Right ventricle myocardium superior (tissue), 1 donor: ENCODE measurements at places on chromosomes 3 and 15.

GRCh38 chr15:73685981-73686380 lies 1.8 kb downstream of the CD276 start:
- DNase-seq = no peak

DNA sequence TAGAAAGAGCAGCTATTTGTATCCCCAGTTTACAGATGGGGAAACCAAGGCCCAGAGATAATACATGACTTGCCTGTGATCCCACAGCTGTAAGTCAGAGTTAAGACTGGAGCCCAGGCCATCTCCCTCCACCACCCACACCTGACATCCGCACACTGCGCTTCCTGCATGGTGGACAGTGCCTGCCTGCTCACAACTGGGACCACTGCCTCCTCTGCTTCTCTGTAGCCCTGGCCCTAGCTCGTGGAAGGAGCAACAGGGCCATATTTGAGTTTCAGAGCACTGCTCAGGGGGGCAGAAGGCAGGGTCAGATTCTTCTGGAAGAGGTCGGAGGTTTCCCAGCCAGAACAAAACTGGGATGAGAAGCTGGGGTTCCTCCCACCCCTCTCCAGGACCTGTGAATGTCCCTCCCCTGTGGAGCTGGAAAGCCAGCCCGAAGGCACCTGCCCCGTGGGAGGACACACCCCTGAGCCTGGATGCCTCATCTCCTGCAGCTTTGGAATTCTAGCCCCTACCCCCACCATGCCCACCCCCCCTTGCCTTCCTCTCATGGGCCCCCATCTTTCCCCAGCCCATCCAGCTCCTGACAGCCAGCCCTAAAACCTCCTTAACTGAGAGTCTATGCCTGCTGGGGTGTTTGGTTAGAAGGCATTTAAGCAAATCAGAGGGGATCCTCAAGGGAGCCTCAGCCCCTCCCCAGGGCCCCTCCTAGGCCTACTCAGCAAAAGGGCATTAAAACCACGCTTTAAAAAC lies 100.1 kb downstream of the TPRA1 start:
- no peak for DNase-seq

GRCh38 chr3:3038201-3038991 lies 71.8 kb downstream of the IL5RA start:
- DNase-seq = no peak

DNA sequence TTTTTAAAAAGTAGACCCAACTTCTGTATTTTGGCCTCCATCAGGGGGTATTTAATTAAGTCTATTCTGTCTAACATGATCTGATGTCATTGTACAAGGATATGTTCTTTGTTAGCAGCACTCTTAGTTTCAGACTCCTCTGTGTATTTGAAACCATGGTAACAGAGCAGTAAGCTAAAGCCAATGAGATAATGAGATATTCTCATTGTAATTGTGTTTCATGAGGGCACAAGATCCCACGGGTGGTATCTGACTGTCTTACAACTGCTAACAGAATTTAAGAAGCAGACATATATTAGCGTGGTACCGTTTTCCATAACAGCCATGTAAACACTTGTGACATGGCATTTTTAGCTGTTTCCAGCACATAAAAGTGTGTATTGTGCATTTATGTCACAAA lies 251.2 kb upstream of the VEPH1 start:
- no peak for DNase-seq

DNA sequence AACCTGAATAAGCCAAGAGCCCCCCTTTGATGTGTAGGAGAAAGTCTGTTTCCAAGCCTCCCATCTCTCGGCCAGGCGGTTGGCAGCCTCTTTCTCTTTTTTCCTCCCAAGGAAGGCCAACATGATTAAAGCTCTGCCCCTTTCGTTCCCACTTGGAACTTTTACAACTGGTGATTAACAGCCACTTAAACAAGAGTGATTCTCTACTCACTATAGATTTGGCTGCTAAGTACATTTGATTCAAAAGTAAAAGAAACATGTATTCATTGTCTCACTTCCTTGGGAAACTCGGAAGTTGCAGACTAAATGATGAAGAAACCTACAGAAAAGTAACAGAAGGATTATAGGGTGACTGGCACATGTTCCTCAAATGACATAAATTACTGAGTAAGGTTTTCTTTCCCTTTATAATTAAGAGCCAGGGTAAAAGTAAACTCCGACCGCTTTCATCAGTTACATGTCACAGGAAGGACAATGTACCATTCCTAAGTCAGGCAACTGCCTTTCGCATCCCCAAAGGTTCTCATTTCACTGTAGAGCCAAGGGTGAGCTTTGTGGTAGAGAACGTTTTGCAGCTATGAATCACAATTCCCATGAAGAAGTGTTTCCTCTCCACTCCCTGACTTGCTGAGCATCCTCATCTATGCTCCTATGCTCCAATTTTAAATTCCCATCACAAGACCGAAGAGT lies 72.7 kb downstream of the MB21D2 start:
- no peak for DNase-seq

DNA sequence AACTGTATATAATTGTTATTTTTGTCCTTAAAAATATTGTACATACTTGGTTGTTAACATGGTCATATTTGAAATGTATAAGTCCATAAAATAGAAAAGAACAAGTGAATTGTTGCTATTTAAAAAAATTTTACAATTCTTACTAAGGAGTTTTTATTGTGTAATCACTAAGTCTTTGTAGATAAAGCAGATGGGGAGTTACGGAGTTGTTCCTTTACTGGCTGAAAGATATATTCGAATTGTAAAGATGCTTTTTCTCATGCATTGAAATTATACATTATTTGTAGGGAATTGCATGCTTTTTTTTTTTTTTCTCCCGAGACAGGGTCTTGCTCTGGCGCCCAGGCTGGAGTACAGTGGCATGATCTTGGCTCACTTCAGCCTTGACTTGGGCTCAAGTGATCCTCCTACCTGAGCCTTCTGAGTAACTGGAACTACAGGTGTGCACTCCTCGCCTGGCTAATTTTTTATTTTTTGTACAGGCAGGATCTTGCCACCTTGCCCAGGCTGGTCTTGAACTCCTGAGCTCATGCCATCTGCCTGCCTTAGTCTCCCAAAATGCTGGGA lies 10.7 kb downstream of the NFKBIZ start:
- no peak for DNase-seq

DNA sequence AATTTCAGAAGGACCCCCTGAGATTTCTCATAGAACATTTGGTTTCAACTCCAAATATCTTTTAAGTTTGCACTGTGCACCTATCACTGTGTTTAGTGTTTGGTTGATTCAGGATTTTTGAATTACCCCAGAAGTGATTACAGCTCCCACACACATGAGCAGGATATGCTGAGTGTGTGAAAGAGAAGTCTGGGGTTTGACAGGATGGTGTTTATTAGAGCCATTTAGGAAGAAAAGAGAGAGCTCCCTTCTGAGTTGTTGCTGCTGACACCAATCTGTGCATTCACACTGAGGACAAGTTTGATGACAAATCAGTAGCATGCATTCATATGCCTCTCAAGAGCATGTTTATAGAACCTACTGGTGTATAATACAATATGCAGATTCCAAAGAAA lies 118.1 kb downstream of the RPL22L1 start:
- DNase-seq = no peak

- no peak for DNase-seq
Measured at GRCh38 chr3:133833880-133834620, 28.4 kb downstream of the SRPRB start.

DNA sequence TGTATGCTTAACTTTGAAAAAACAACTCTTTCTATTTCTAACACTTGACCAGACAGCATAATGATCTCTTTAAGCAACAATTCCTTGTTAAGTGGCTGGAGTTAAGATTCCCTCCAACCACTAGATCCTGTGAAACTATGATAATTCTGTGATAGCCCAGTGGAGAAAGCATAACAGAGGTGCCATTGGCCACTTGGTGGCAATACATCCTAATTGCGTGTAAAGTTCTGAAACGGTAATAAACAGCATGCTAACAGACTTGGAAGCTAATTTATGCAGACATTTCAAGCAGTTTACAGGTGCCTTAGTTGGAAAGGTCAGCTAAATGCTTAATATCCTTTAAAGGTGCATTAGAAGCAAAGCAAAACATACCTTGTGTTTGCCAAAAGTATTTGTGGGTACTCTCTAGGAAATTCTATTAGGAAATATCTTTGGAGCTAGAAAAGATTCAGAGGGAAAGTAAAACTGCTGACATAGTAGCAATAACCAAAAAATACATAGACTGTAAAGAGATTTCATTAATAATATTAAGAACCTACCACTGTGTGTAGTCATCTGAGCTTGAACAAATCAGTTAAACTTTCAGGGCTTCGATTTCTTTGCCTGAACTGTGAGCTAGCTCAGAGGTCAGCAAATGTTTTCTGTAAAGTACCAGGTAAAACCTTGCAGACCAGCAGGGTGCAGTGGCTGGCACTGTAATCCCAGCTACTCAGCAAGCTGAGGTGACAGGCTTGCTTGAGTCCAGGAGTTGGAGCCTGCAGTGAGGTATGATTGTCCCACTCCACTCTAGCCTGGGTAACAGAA lies 19.0 kb upstream of the CSTA start:
- DNase-seq = no peak

GRCh38 chr3:155026999-155027591 lies 53.0 kb upstream of the MME start:
- no peak for DNase-seq

DNA sequence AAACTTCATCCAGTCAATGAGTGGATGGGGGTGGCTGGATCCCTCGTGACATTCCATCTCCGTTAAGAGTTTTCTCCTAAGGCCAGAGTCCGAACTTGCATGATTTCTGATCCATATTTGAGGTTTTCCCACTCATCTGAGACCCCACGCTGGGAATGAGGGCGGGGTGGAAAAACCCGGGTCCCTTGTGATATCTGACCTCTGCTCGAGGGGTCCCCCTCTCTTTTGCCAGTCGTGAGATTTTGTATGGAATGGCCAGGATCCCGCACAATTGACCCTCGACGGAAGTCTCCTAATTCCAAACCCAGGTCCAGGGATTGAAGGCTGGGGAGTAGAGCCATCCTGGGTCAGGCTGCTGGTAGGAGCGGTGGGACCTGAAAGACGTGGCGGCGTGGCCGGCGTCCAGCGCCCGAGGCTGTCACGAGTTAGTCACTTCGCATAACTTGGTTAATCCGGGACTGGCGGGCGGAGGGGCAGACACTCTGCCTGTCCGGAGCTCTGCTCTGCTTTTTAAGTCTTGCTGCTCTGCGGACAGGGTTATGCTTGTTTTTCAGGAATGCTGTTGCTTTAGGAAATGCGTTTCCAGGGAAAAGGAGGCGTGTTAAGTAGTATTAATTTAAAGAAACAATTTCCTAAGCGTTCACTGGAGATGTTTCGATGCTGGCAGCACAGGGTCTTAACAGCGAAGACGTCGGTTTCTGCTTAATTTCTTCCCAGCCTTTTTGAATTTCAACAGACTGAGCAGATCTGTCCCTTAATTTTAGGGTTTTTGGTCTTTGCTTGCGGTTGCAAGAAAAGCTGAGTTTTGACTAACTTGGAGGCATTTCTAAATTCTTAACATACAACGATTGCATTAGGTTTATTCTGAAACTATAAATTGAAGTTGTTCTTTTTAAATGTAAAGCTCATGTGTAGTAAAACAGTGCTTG lies 69.7 kb upstream of the LRRFIP2 start:
- DNase-seq = peak; percentile 90

GRCh38 chr15:74159773-74160172 lies 13.7 kb upstream of the ISLR start:
- DNase-seq = no peak

GRCh38 chr3:66401675-66402491 lies 98.9 kb downstream of the LRIG1 start:
- DNase-seq = peak; percentile 20

DNA sequence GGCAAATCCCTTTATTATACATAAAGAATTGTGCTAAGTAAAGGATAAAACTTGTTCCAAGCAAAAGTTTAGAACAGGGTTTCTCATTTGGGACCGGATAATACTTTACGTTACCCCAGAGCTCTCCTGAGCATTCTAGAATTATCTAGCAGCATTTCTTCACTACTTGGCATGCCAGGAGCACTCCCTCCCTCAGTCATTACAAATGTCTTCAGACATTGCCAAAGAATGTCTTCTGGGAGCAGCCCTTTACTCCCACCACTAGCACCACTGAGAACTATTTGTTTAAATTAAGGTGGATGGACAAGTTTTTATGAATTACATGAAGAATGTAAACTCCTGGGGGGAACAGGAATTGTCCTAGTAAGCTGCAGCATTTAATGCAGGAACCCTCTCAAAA lies 516.4 kb downstream of the GBE1 start:
- DNase-seq = no peak

- DNase-seq = no peak
Measured at GRCh38 chr3:39183211-39184080, 8.9 kb downstream of the XIRP1 start.

DNA sequence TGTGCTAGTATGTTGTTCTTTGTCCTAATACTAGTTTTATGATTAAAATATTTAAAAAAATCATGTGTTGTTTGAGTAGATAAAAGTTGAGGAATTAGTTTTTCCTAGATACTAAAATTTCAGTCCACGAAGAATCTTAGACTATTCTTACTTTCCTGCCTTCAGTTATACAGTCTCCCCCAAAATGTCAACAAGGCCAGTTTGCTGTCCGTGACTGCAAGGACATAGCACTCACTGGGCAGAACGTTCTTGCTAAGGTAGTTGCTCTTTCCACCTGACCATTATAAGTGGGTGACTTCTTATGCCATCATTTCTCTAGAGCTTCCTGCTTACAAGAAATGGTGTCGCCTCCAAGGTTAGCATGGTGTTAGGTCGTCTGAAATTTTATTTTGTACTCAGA lies 32.8 kb downstream of the KAT2B start:
- DNase-seq = no peak

DNA sequence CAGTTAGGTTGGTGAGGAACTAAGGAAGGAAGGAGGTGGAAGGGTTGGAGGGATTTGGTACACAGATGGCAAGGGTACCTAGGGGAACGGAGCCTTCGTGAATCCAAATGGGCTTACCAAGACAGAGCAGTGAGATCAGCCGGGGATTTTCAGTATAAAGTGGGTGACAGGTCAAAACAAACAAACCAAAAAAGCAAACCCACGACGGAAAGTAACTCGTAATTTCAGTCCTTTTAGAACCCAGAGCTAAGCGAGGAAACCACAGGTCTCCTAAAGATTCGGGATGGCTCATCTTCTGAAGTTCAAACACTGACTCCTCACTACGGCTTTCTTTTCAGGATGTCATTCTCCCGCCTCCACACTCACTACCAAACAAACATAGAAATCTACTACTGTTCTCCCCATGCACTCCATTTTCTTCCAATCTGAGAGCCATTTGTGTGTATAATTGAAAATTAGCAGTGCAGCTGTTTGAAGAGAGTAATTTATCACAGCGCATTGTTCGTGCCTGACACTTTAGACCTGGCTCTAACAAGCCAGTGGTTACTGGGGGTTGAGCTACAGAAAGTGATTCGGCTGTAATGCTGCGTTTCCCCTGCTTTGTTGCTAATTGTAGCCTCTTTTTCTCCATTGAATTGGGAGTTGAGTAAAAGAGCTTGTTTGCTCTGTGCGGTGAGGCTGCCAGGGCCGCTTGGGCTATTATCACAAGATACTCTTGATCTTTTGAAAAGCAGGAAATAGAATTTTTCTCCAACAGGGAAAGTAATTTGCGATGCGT lies 64.7 kb upstream of the CCDC39 start:
- DNase-seq = no peak

- no peak for DNase-seq
Measured at GRCh38 chr3:178054471-178054870, 481.8 kb upstream of the KCNMB2 start.
